ENCODE measurements at places on chromosomes 4 and X.

DNA sequence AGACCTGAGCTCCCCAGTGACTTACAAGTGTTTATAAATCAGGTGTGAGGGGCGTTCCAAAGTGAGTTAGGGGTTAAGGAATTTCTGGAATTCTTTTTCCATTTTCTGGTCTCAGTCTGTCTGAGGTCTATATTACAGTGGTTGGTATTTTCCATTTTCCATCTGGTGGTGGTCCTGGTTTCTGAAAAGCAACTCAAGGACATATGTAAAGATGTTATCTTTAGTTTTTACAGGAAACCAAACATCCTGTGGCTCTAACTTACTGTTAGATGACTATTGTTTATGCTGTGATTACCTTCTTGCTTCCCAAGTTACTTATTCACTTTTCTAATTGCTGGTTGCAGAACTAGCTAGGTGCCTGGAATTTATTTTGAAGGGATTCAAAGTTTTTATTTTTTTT is 53.5 kb upstream of the IL21 start:
- no peak for DNase-seq

- no peak for DNase-seq
These were observed 1.7 kb downstream of the CD38 start for GRCh38 chr4:15779809-15780208.

DNA sequence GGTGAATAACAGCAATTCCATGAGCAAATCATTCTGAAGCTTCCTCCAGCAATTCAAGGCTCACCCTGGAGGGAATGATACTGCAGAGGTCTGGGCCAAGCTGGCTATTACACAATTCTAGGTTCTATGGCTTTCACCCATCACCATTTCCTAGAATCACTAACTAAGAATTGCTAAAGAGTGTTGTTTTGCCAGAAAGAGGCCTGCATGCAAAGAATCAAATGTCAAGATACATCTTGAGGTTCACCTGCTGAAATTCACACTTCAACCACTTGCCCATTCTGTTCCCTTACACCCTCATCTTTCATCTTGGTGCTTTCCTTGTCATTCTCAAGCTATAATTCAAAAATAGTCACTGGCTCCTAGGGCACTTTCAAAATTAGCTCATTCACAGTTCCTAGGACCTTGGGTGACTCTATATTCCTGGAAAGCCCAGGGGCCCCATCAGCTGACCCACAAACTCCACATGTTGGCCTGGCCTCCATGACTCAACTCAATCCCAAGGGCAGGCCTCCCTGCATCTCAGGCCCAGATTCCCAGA is 7.0 kb downstream of the APBB2 start:
- no peak for DNase-seq

GRCh38 chr4:40840255-40840984 is 90.7 kb downstream of the NSUN7 start:
- no peak for DNase-seq

- peak; percentile 28 for DNase-seq
These were observed 25.7 kb upstream of the MND1 start for GRCh38 chr4:153318696-153319320.

- DNase-seq: no peak
These were observed 45.9 kb upstream of the PGRMC1 start for GRCh38 chrX:119190091-119190681.

DNA sequence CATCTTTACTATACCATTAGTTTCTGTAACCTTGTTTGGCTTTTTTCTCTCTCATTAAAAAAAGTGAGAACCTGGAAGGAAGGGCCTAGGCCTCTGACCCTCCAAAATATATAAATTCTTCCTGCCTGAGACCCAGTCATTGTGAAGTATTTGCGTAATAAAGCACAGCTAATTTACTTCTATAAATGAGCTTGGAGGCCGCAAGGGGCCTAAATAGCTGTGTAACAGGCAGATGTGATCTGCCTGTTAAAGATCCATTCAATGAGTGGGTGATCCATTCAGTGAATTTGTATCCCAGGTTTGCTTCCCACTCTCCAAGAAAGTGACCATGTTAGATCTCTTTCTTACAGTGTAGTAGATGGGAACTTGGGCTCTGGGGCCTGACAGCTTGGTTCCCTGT is 595 bp upstream of the PYURF start:
- no peak for DNase-seq

GRCh38 chr4:33751050-33751449 is 2493.3 kb downstream of the ARAP2 start:
- DNase-seq: no peak

DNA sequence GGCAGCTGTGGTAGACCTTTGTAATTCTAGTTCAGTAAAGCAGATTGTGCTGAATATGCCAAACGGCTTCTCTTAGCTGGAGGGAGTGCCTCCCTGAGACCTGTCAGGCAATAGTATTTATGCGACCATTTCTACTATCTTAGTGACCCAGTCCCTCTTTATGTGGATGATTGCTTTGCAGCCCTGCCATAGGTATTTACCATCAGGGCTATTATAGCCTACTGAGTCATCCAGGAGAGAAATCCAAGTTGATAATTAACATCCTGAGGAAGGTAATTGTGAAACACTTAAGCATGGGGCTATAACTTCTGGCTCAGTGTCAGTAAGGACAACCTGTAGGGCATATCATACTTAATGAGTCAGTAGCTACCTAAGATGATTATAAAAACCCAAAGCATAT is 103.9 kb upstream of the MAOA start:
- DNase-seq: no peak

GRCh38 chrX:108070891-108071290 is 20.5 kb downstream of the PSMD10 start:
- DNase-seq: no peak

- DNase-seq: no peak
These were observed 57.7 kb downstream of the HPGDS start for GRCh38 chr4:94284889-94285288.

GRCh38 chr4:170109586-170110284 is 20.0 kb upstream of the AADAT start:
- DNase-seq: no peak

DNA sequence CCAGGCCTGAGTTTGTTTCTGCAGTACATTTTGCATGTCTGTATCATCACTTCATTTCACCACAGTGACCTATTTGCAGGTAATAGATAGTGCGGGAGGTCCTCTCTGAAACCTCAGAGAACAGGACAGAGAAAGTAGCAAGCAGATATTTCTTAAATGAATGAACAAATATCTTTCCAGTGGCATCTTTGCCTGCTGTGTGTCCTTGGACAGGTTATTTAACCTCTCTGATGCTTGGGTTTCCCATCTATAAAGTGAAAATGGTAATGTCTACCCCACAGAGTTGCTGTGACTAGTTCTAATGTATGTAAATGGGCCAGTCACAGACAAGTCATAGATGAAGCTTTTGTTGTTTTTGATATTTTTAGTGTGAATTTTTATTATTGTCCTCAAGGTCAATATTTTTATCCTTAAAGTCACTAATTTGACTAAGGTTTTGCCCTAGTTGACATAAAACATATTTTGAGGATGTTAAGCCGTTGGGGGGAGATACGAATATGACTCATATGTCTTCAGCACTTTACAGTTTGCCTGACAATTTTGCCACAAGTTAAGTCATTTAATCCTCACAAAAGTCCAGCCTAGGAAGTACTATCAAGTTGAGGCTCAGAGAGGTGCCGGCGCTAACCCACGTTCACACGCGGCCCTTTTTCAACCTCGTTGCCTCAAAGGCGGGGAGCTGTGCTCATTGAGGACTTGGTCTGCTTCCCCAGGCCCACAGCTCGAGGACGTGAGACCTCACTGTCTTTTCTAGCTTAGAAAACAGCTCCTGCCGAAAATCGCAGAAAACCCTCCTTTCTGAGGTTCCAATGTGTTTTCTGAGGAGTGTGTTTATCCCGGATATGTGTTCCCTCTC is 126.7 kb upstream of the STX18 start:
- no peak for DNase-seq

DNA sequence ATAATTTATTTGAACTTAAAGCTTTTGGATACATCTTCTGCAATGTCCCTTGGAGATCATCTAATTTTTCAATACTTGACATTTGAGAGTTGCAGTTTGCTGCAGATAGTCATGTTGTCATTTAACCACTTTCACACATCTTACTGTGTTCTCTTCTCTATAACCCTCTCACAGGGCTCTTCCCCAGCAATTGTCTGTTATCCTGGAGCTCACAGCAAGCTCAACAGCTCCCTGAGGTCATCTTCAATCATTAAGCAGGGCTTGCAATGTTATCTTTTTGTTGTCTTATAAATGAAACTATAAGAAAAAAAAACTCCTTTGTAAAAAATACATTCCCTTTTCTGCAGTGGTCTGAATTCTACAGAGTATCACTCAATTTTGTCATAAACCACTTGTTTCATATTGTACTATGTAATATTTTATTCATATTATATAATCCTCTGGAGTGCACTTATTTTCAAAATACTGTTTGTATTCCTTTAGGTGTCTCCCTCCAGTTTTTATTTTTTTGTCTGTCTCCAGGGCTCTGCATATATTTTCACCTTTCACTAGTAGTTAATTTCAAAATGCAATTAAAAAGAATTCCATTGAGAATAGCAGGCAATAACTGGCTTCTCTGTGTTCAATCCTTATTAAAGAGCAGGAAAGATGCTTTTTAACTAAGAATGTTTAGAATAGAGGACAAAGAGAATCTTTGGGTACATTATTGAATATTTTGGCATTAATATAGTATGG is 106.3 kb upstream of the ARSJ start:
- no peak for DNase-seq

DNA sequence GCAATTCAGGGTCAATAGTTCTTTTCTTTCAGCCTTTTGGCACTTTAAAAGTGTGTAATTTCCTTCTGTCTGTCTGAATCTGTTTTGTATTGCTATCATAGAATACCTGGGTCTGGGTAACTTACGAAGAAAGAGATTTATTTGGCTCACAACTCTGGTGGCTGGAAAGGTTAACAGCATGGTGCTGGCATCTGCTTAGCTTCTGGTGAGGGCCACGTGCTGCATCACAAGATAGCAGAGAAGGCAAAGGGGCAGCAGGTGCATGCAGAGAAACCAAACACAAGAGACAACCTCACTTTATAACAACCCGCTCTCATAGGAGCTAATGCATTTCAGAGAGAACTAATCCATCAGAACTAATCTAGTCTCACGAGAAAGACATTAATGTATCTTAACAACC is 18.8 kb downstream of the RGN start:
- DNase-seq: no peak

- no peak for DNase-seq
These were observed 226.3 kb upstream of the LDB2 start for GRCh38 chr4:17124767-17125166.

DNA sequence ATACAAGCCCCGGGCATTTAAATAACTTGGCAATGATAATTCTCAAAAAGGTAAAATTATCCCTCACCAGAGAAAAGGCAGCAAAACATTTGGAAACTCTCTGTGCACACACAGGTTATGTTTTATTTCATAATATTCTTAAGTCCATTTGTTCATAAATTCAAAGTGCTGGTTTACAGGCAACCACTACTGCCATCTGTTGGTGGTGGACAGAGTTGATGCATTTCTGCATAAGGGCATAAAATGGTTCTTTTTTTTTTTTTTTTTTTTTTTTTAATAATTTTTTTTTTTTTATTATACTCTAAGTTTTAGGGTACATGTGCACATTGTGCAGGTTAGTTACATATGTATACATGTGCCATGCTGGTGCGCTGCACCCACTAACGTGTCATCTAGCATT is 31.5 kb upstream of the IL21 start:
- DNase-seq: peak; percentile 35

GRCh38 chr4:15163284-15163645 is 161.0 kb downstream of the CPEB2 start:
- DNase-seq: no peak

DNA sequence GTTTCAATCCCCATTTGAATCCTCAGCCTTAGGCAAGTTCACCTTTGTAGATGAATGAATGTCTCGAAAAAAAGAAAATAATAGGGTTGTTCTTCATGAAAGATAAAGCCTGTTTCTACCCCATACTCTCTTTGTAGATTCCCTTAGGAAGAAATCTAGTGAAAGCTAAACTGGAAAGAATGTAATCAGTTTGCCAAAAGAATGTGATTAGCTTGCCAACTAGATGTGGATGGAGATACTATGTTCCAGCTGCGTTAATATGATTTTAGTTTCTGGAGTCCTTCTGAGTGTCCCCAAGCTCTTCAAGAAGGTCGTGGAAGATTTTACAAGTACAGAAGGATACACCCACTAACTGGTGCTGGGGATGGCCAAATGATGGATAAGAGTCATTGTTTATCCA is 162.3 kb upstream of the EDNRA start:
- DNase-seq: no peak

DNA sequence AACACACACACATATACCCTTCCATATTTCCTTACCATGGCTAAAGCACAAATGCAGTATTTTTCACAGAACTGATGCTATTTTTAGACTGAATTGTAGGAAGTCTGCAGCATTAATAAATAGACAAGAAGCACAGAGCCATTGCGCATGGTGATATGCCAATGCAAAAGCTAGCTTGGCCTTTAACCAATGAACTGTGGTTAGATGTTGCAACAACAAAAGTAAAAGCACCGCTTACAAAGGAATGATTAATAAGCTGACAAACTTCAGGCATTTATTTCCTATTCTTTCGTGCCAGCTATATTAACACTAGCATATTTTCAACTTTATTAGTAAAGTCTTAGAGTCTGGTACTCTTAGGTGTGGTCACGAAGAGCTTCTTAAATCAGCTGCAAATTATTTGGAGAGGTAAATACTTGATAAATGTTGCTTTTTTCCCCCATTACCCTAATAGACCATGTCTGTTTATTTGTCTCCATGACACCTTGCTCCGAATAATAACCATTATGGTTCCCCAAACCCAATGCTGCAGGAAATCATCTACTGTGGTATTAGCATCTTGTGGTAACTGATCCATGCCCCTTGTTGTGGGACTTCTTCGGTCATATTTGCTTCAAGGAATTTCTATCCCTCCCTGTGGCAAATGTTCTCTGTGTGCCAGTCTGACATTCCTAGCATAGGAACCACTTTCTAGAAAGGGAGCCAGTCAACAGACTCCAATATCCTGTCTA is 306.1 kb upstream of the TAPT1 start:
- no peak for DNase-seq

DNA sequence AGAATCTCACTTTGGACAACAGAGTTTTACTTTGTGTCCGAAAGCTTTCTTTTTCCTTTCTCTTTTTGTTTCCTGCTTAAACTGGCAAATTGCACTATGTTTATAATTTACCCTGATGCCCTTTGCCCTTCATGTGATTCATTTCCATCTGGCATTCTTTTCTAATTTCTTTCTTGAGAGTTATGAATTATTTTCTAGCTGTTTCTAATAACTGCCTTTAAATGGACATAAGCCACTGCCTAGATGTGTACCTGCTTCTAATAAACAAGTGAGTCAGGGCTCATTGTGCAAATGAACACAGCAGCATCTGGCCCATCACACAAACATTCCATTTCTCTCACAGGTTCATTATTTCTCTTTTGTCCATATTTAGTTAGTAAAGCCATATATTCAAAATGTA is 242.3 kb upstream of the GPRIN3 start:
- no peak for DNase-seq
